ENCODE measurements at places on chromosomes 3 and 15.

DNA sequence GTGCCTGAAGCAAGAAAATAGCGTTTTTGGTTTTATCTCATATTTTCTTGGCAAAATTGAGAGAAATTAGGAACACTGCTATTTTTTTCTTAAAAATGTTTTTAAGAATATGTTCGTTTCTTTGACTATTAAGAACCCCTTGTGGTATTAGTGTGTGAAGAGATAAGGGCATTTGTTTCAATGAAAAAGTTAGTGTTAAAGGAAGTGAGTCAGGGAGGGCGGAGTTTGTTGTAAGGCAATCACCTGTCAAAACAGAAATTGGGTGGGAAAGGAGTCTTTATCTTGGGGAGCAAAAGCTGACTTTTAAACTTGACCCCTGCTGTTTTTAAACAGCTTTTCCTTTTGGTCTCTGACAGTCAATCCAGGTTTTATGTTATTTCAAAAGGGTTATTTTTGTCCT is 4.2 kb downstream of the RAP2B start:
- DNase-seq, result no peak

GRCh38 chr3:40451551-40451950 is 5.6 kb upstream of the RPL14 start:
- DNase-seq, result no peak

DNA sequence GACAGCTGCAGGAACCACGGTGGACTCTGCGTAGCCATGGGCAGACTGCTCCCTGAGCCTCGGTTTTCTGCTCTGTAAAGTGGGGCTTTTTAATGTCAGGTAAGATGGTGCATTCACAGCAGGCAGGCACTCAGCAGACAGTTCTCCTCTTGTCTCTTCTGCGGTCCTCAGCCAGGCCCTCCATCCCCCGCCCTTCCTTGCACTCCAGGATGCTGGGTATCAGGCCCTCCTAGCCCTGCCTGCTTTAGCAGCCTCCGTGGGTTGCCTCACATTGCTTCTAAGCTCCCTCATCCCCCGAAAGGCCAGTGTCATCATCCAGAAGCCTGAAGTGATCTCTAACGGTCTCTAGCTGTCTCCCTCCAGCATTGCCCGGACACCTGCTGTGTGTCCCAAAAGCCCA is 115.7 kb downstream of the WNT7A start:
- DNase-seq, result no peak

DNA sequence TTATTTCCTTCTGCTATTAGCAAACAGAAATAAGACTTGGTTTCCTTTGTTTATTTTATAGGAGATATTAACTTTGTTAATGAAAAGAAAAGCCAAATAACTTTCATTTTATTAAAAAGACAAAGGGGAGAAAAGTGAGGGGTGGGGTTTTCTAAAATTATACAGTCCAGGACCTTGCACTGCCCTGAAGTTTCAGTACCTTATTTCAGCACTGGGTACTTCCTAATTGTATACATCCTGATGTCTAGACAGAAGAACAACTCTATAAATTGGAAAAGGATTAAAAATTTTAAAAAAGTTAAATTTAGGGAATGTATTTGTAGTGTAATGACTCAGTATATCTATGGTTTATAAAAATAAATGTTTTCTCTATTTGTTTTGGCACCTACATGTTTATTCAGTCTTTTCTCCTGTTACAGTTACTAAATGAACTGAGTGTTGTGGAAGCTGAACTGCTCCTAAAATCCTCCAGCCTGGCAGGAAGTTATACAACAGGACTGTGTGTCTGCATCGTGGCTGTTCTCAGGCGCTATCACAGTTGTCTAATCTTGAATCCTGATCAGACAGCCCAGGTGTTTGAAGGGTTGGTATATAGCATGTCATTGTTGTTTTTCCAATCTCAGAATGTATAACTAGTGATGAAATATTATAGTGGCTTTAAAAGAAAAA is 27.6 kb upstream of the P2RY13 start:
- peak; percentile 20 for DNase-seq

All from DND-41 (cell line).